ENCODE measurements at places on chromosomes 11 and 22.
A peak's percentile ranks its signal among the peaks of the same experiment; 100 is the strongest.

- DNase-seq: no peak
Observed at GRCh38 chr11:92342034-92342720, 117.6 kb downstream of the FAT3 start.

DNA sequence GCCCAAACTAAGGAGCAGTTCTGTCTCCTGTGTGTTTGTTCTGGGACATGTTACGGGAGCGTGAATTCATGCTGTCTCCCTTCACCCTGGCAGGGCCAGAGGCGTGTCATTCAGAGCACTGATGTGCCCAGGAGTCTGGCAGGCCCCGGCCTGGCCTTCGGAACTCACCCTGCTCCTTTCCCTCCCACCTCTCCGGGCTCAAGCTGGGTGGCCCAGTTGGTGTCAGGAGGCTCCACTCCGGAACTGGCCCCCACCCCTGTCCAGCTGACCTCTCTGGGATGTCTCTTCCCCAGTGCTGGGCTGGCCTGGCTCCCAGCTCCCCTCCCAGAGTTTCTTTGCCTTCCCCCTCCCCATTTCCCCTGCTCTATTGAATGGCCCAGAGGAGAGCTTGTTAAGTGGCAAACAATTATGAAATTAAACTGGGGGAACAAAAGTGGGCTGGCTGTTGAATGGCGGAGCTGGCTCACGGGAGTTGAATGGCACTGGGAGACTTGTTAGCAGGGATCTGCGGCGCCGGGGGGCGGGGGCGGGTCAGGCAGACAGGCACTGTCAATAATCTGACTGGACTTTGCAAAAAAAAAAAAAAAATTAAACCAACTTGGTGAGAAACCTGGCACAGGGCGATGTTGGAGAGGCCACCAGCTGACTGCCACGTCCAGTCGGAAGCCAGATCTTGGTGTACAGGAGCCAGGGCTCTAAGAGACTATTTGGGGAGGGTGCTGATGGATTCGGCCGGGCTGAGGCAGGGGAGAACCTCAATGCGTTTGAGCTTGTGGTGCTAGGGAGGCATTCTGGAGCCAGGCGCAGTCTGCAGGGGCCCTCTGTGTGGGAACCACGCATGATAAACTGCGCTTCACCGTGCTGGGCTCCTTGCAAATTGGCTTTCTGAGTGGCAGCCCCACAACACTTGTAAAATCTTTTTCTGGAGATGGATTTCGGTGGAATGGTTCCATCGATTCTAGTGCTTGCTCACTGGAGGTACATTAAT lies 1.3 kb downstream of the MPPED1 start:
- no peak for DNase-seq

GRCh38 chr22:20000246-20001081 lies 16.2 kb downstream of the ARVCF start:
- DNase-seq: no peak

- DNase-seq: no peak
Observed at GRCh38 chr11:84290647-84291046, 1004.5 kb upstream of the CCDC90B start.

DNA sequence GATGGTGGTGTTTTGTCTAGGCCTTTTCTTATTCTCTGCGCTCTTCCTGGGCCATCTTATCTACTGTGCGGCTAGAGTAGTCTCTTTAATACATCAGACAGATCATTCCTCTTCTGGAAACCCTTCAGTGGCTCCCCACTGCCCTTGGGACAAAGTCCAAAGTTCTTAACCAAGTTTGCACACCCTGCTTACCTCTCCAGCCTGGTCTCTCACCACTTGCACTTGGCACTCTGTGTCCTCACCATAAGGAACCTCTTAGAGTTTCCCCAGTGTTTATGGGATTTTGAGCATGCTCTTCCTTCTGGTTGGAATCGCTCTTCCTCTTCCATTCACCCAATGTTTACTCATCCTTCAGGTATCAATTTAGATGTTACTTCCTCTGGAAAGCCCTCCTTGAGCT lies 5.2 kb upstream of the SPTBN2 start:
- no peak for DNase-seq

- DNase-seq: no peak
Observed at GRCh38 chr11:1399386-1400316, 9.9 kb downstream of the BRSK2 start.

- no peak for DNase-seq
Observed at GRCh38 chr11:134980819-134981710, 569.0 kb upstream of the B3GAT1 start.

DNA sequence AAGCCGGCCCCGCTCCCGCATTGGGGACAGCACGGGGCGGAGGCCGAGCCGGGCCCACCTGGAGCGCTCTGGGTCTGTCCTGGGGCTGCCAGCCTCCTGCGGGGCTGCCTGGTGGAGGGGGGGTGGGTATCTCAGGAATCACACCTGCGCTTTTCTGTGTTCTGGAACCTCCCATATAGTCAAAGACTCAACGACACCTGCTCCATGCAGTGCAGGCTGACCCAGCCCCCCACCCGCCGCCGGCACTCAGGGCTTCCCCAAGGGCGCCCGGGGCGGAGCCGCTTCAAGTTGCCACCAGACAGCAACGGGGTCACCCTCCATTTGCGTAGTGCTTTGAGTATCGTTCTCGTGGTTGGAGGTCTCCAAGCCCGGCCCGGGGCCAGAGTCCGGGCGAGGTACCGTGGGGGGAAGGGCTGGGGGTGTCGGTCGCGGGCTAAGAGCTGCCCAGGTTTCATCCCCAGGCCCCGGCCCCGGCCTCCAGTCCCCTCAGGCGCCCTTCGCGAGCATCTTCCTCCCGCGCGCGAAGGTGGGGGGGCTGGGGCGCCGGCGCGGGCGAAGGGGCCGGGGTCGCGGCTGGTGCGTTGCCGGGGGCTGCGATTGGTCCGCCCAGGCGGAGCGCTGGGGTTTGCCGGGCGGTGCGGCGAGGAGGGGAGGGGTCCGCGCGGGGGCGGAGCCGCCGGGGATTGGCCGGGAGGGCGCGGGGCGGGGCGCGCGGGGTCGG lies 6.6 kb downstream of the TSPAN4 start:
- no peak for DNase-seq

DNA sequence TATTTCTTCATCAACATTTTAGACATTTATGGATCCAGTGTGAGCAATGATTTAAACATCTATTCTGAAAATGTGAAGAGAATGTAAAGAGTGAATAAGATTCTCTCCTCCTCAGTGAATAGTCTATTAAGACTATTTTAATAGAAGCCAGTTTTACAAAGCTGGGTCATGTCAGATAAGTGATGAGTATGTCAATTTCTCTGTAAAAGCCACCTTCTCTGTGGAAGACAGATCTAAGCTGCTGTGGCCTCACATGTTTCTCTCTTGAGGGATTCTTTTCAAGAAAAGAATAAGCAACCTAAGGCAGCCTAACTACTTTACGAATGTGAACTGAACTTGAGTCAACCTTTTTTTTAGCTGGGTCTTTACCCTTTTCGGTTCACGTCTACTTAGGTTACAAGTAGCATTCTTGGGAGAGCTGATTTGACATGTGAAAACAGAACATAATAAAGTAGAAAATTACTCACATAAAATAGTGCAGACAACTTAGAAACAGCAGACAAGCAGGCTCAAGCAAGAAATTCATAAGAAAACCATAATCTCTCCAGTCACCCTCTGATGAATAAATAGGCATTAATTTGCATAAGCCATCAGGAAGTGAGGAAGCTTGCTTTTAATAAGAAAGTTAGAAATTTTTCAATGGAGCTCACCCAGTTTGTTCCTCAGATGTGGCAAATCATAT lies 9.9 kb downstream of the CTSC start:
- DNase-seq: no peak

DNA sequence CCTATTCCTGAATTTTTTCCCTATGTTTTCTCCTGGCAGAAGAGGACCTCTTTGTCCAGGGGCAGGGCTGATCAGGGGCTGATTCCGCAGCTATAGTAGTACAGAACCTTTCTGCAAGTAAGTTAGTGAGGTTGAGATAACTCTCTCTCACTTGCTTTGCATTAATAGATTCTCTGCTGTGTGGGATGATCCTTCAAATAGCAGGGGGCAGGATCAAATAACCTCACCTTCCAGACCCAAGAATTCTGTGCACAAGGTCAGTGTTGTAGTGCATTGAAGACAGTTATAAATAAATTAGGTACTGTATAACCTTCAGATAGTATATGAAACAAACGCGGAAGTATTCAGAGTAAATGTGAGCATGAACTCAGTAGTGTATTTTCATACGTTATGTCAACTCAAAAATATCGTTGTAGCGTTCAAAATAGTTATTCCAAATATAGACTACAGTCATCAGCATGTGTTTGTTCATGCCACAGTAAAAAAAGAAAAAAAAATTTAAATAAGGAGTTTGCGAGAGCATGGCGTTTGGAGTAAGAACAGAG lies 278 bp downstream of the MMP26 start:
- no peak for DNase-seq

GRCh38 chr22:44482776-44483175 lies 15.3 kb downstream of the RTL6 start:
- DNase-seq: no peak

- no peak for DNase-seq
Observed at GRCh38 chr22:47393191-47393590, 630.7 kb downstream of the TBC1D22A start.

DNA sequence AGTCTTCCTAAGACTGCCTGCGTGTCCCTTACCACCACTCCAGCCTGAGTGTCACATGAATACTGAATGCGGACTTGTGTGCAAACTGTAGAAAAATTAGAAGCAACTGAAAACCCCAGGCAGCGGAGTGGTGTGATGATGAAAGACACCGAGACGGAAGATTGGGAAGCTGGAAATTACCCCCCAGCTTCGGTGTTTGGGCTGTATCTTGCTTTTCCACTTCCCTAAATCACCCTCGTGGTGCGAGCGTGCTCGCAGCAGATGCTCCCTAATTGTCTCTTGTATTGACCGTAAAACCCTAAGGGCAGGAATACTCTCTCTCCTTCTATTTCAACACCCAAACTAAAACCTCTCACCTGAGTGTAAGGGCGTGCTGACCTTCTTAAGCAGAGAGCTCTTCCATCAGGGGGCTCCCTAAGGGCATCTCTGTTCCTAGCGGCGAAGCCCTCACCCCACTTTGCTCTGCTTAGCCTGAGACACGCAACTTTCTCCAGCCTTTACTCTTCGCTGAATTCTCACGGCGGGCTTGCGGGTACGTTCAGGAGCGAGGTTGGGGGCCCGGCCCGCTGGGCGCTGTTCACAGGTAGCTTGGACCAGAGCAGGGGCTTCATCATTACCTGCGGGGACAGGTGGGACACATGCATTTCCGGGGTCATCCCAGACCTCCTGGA lies 62.4 kb downstream of the CRYBB2 start:
- no peak for DNase-seq

DNA sequence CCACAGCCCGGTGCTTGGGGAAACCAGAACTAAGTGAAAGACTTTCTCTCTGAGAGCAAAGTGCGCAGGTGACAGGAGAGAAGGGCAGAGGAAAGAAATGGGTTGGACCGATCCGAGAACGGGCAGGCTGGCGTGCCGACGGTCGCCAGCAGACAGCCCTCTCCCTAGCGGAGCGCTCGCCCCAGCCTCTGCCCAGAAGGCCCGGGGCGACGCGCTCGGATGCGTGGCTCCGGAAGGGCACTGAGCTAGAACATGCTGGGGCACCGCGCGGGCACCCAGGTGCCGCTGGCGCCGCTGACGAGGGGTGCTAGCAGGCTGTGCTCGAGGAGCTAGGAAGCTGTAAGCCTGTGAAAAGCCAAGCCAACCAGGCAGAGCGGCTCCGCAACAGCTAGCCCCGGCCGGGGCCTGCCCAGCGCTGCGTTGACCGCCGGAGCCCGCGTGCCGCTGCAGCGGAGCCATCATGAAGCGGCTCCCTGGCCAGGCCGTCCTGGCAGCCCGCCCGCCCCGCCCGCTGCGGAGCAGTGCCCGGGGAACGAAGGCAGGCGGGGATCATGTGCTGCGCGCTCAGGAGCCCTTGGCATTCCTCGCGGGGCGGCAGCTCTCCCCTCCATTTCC lies 22.1 kb upstream of the RRAS2 start:
- DNase-seq: peak; percentile 38

- no peak for DNase-seq
Observed at GRCh38 chr11:2192435-2192834, 20.8 kb upstream of the TH start.

GRCh38 chr11:125091247-125091876 lies 20.1 kb downstream of the TMEM218 start:
- no peak for DNase-seq

DNA sequence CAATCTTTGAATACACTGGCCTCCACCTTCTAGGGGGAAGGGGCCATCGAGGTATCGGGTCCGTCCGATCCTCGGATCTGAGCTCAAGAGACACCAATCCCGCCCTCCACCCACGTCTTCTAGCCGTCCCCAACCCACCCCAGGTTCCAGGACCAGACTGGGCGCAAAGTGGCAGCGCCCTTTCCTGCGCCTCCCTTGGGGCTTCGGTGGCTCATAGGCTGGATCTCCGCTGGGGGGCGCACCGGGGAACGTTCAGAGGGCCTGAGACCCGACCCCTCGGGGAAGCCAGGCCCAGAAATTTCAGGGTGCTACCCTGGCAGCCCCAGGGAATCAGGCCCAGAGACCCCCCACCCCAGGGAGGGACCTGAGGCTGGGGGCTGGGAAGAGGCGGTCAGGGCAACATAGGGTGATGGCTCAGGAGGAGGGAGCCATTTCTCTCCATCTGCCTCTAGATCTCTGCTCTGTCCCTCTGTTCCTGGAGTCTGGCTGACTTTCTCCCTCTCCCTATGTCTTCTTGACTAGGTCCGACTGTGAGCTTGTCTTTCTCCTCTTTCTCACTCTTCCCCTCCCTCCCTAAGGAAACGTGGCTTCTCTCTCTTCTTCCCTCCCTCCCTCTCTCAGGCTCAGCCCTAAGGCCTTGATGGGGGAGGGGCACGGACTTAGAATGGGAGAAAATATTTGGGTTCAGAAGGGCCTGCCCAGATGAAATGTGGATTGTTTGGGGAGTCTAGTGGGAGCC lies 1.1 kb downstream of the CREB3L1 start:
- peak; percentile 33 for DNase-seq

DNA sequence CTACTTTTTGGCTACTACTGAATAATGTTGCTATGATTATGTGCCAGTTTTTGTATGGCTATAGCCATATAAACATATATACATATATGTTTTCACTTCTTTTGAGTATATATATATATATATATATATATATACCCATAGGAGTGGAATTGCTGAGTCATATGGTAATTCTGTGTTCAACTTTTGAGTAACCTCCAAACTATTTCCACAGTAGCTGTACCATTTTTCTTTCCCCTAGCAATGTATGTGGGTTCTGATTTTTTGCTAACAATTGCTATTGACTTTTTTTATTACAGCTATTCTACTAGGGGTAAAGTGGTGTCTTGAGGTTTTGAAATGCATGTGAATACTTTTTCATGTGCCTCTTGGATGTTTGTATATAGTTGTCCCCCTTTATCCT lies 30.4 kb downstream of the CBL start:
- DNase-seq: no peak

- DNase-seq: no peak
Observed at GRCh38 chr11:34203377-34203871, 98.0 kb downstream of the NAT10 start.
